ENCODE measurements at places on chromosomes 12 and 14. TPM values are rescaled to one million over a fixed set of nuclear protein-coding genes. Genes with fewer than 3 reads are reported as not detected.

DNA sequence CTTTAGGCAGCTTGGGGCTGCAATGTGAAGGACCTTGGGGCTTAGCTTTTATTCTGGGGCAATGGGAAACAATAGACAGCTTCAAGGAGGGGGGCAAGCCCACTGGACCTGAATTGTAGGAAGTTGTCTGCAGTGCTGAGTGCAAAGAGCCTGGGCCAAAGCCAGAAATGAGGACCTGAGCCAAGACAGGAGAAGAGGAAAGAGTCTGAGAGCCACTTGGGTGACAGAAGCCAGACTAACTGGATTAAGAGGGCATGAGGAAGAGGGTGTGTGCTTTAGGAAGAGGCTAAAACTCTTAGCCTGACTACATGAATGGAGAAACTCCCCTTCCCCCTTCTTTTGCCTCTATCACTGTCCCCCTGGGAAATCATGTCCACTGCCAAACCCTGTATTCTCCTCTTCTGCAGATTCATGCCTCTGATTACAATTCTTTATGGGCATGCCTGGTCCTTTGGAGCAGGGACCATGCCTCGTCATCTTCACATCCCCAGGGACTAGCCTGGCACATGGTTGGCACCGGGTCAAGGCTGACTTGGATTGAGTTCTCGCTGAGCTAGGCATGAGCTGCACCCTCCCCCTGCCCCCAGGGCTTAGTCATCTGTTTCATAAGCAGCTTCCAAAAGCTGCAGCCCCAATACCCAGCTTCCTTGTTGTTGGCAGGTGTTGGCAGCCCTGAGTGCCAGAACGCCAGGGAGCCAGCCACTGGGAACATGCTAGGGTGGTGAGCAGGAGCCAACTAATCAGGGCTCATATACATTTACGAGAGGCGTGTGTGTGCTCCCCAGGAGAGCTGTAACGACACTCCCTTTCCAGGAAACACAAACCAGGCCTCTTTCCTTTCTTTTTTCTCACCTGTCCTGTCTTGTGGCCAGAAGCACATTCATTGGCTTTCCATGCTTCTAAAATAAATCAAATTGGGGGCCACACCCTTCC is 27.7 kb upstream of the JDP2 start:
- DNase-seq = peak; percentile 88

CSAD gene
- 132 TPM for total RNA-seq

BTG1 gene
- 33.3 TPM for total RNA-seq

DNA sequence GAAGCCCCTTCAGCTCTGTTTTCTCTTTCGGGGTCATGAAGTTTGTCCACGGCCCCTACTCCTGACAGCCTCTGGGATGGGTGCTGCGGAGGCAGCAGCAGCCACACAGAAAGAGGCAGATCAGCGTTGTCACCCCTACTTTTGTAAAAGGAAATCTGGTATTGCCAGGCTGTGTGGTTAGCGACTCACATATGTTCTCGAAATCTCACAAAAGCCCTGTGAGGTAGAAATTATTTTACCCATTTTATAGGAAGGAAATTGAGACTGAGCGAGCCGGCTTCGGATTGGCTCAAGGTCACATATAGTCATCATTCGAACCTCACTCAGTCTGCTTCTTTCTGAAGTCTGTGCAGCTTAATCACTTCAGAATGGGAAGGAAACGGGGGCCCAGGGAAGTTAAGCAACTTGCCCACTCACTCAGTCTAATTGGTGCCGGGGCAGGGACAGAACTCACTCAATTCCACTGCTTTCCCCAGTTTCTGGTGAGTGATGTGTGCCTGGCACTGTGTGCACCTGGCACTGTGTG is 1.1 kb upstream of the CKAP4 start:
- no peak for DNase-seq

DNA sequence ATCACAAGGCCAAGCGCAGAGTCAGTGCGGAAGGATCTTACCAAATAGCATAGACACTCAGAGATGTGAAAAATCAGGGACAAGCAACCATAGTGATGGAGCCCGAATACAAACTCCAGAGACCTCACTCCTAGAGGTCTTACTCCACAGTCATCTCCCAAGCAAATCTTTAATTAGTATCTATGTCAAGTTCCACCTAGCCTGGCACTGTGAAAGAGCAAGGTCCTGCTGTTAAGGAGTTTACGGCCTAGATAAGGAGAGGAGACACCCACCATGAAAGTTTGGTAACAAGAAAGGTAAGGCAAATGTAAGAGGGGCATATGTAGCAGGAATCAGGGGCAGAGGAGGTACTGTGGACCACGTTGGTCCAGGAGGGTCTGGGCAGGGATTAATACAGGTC is 7.4 kb upstream of the PLEKHG6 start:
- no peak for DNase-seq

DNA sequence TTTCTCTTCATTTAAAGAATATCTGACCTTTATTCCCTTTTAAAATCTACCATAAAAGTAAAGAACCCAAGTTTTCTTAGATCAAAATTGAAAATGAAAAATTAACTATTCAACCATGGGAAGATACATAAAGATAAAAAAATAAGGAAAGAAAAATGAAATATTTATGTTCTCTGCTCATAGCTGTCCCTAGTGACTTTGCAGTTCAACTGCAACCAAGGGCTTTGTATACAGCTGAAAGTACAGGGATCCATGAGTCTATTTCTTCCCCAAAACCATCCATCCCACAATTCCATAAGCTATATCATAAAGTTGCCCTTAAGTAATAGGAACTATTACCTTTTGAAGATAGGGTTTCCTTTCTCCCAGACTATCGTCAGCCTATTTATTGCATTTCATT is 113.1 kb downstream of the ITPR2 start:
- no peak for DNase-seq

- no peak for DNase-seq
Measured at GRCh38 chr12:64549108-64549507, 61.2 kb upstream of the RASSF3 start.

DNA sequence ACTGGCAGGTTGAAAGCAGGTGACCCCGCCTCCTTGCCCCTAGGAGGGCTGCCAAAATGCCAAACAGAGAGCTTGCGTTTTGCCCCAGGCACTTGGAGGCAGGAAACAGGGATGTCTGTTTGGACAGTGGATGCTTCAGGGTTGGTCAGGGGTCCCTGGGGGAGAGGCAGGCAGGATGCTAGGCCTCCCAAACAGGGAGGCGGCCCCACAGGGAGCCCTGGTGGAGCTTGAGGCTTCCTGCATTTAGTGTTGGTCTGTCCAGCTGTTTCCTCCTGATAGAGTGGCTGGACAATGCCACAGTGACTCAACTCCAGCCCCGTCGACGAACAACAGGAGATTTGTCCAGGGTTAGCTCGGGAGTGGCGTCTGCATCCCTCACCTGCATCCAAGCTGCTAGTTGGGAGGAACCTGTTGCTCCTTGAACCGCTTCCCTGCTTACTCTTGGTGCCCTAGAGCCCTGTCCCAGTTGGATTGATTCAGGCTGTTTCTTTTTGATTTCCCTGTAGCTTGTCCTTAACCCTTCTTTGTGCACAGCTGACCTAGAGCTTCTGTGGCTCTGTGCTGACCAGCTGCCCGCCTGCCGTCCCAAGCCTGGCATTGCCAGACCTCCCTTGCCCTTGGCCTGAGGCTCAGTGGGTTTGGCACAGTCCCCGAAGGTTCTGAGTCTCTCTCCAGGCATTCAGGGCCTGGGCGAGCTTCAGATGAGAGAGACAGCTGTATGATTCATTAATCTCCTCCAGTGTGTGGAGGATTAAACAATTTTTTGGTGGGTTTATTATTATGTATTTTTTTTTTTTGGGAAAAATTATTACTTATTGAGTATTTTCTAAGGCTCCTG is 45.9 kb downstream of the TSPAN9 start:
- no peak for DNase-seq

Measured in stomach (tissue), 19 donors.